ENCODE measurements at places on chromosomes 11 and 22. TPM values are rescaled to one million over a fixed set of nuclear protein-coding genes. Genes with fewer than 3 reads are reported as not detected.

DNA sequence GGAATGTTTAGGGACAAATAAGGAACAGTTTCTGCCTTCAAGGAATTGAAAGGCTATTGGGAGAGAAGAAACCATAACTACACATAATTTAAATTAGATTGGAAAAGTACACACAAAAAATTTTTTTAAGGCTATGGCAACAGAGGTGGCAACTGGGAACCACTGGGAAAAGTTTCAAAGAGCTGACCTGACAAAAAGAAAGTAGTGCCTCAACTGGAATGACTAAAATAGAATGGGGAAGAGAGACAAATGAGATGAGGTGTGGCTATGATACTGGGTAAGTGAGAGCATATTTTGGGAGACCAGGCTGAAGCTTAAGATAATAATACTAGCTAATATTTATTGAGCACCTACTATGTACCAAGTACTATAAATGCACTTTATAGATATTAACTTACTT is 2.9 kb upstream of the AKIP1 start:
- H3K27me3 ChIP-seq: no peaks in the 10 kb centered on the region
- H3K4me1 ChIP-seq: no peaks in the 10 kb centered on the region
- no peak overlapping the region for H3K4me3 ChIP-seq
- no peaks in the 10 kb centered on the region for H3K36me3 ChIP-seq
- DNase-seq: no peak

DNA sequence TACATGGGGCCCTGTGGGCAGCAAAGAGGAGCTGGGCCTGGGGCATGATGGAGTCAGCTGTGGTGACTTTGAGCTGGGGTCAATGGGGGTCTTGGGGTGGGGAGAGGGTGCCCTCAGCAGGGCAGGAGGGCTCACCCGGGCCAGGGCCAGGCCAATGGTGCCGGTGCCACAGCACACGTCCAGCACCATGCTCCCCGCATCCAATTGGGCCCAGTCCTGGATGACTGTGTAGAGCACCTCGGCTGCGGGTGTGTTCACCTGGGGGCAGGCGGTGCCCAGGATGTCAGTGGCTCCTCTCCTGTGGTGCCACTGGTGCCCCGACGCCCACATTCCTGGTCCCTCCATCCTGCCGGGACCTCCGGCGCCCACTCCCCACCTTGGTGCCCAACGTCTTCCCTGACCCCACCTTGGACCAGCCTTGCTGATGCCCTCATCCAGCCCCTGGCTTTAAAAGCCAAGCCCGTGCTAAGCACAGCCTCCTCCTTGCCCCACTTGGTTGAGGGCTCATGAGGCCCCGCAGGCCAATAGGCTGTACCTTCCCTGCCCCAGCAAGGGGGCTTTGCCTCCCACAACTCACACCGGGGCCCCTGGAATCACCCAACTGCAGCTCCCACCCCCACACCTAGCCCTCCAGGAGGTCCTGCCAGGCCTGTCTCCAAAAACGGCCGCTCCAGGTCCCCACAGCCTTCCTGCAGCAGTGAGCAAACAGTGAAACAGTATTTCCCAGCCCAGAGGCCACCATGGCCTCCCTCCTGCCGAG is 2.2 kb upstream of the RANBP1 start:
- DNase-seq: peak; percentile 11
- no peaks in the 10 kb centered on the region for H3K27me3 ChIP-seq
- no peak overlapping the region for H3K27ac ChIP-seq
- H3K36me3 ChIP-seq: peaks cover 57% of the 10 kb centered on the region

DNA sequence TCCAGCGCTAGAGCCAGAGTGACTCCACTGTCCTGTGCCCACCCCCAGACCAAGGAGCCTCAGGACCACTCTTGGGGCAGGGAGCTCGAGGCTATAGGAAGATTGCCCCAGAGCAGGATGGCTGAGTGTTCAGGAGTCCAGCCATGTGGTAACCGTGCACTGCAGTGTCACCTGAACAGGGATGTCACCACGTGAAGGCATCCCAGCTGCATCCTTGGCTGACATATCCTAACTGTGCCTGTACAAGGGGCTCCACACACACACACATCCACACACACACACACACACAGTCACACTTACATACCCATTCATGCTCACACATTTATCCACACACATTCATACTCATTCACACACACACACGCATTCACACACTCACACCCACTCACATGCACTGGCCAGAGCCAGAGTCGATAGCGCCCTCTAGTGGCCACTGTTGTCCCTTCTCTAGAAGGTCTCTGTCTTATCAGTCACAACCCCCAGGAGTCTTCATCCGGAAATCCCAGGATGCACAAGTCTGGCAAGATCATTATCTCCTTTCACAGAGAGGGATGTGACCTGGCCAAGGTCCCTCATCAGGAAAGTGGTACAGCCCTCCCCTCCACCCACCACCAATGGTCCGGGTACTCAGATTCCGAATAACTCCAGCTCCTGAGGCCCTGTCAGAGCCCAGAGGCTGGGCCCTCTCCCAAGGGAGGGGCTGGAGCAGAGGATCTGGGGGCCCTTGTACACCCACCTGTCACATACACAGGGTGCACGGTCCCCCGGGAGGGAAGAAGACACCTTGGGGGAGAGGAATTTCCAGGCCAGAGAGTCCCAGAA is 55.1 kb downstream of the IGLL5 start:
- no peaks in the 10 kb centered on the region for H3K36me3 ChIP-seq
- H3K27me3 ChIP-seq: peaks cover 20% of the 10 kb centered on the region
- H3K4me1 ChIP-seq: no peaks in the 10 kb centered on the region
- peak; percentile 52 for DNase-seq

DNA sequence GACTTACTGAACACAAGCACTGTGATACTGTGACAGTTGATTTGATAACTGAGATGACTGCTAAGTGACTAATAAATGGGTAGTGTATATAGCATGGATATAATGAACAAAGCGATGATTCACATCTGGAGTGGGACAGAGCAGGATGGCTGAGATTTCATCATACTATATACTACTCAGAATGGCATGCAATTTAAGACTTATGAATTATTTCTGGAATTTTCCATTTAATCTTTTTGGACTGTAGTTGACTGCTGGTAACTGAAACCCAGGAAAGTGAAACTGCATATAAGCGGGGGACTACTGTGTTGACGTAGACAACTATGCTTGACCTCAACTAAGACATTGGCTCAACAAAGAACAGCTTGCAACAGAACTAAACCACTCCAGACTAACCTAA is 20.0 kb upstream of the NUCB2 start:
- no peaks in the 10 kb centered on the region for H3K36me3 ChIP-seq
- DNase-seq: no peak
- no peaks in the 10 kb centered on the region for H3K4me1 ChIP-seq
- no peaks in the 10 kb centered on the region for H3K27me3 ChIP-seq

GRCh38 chr11:868394-868793 is 25.7 kb downstream of the TSPAN4 start:
- DNase-seq: no peak
- no peaks in the 10 kb centered on the region for H3K36me3 ChIP-seq
- H3K4me1 ChIP-seq: no peaks in the 10 kb centered on the region

GRCh38 chr11:97225794-97226193 is 836.0 kb downstream of the JRKL start:
- H3K36me3 ChIP-seq: no peaks in the 10 kb centered on the region
- H3K4me1 ChIP-seq: no peaks in the 10 kb centered on the region
- no peak for DNase-seq
- H3K4me3 ChIP-seq: no peak overlapping the region
- H3K27me3 ChIP-seq: no peaks in the 10 kb centered on the region

- H3K4me1 ChIP-seq: no peaks in the 10 kb centered on the region
- no peaks in the 10 kb centered on the region for H3K36me3 ChIP-seq
Observed at GRCh38 chr11:127269911-127270310, 269.3 kb upstream of the KIRREL3 start.

- H3K27me3 ChIP-seq: no peaks in the 10 kb centered on the region
- DNase-seq: no peak
- no peaks in the 10 kb centered on the region for H3K36me3 ChIP-seq
- no peak overlapping the region for H3K4me3 ChIP-seq
Observed at GRCh38 chr11:2528301-2529050, 83.7 kb downstream of the KCNQ1 start.

- H3K4me1 ChIP-seq: peaks cover 62% of the 10 kb centered on the region
- H3K36me3 ChIP-seq: no peaks in the 10 kb centered on the region
- no peaks in the 10 kb centered on the region for H3K27me3 ChIP-seq
- DNase-seq: no peak
- H3K27ac ChIP-seq: no peak overlapping the region
Observed at GRCh38 chr22:42964994-42965699, 49.8 kb downstream of the PACSIN2 start.

GRCh38 chr11:86799680-86800075 is 664 bp upstream of the PRSS23 start:
- no peaks in the 10 kb centered on the region for H3K4me1 ChIP-seq
- peak overlapping the region; percentile 68 for H3K4me3 ChIP-seq
- DNase-seq: no peak
- H3K36me3 ChIP-seq: no peaks in the 10 kb centered on the region

GRCh38 chr11:112249871-112250610 is 10.6 kb downstream of the PLET1 start:
- DNase-seq: no peak
- no peaks in the 10 kb centered on the region for H3K4me1 ChIP-seq
- no peaks in the 10 kb centered on the region for H3K36me3 ChIP-seq
- H3K4me3 ChIP-seq: no peak overlapping the region
- no peaks in the 10 kb centered on the region for H3K27me3 ChIP-seq

DNA sequence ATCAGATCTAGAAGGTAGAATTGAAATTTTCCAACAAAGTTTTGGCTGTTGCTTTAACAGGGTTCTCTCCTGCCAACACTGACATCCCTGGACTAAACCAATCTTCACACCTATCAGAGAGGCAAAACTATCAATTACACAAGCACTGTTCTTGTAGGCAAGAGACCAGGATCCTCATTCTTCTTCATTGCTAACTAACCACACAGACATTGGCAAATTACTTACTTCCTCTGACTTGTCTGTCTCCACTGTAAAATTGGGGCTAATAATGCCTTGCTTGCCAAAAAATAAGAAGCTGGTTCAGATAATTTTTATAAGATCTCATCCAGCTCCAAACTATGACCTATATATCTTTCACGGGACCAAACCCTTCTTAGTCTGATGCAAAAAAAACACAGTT is 93.8 kb upstream of the DDI1 start:
- H3K27ac ChIP-seq: no peak overlapping the region
- no peaks in the 10 kb centered on the region for H3K27me3 ChIP-seq
- no peak for DNase-seq
- H3K4me3 ChIP-seq: no peak overlapping the region
- no peaks in the 10 kb centered on the region for H3K4me1 ChIP-seq

Gene FAT3
- 0.02 TPM for total RNA-seq

Gene TTC36
- total RNA-seq: 0.45 TPM

Gene PRG3
- not detected for total RNA-seq

Gene MUS81
- total RNA-seq: 26.9 TPM

Gene APOL5
- not detected for total RNA-seq
